ENCODE measurements at places on chromosomes 5 and 9. TPM values are rescaled to one million over a fixed set of nuclear protein-coding genes. Genes with fewer than 3 reads are reported as not detected.

UGCG gene
- total RNA-seq = 74.0 TPM

CCDC183 gene
- not detected for total RNA-seq

MYO10 gene
- total RNA-seq = 15.6 TPM

KCNV2 gene
- not detected for total RNA-seq

HNRNPAB gene
- total RNA-seq = 157 TPM

SELENOP gene
- 30.4 TPM for total RNA-seq

IL9 gene
- total RNA-seq = not detected

TMC1 gene
- total RNA-seq = not detected
